ENCODE measurements at places on chromosomes 4 and X.

GRCh38 chrX:82125103-82125502, 923.2 kb downstream of the SH3BGRL start:
- no peak for DNase-seq

DNA sequence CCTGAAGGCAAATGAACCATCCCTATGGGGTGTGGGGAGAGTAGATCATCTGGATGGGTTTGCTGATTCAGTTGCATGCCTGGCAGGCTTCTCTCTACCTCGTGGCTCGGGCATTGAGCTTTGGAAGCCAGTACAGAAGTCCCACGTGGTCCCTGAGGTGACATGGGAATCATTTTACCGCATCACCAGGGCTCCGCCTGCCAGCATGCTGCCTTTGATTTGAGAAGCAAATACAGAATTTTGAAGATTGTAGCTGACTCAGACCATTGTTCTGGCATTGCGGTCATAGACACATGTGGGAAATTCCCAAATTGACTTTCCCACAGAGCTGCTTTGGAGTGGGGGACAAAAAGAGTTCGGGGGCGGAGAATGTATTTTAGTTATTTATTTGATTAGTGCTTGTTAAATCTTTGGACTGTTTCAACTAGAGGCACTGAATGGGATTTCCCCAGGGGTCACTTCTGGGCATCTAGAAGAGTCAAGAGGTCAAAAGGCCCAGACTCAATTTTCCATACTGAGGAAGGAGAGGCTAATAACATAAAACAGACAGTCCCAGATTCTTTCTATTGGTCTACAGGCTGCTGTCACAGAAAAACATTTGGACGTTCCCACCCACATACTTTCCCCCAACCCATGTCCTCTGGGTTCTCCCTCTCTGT, 79.3 kb downstream of the NHSL2 start:
- DNase-seq = no peak

GRCh38 chr4:183272384-183272783, 47.7 kb downstream of the CLDN22 start:
- no peak for DNase-seq

GRCh38 chr4:134885436-134885835, 683.8 kb upstream of the PABPC4L start:
- DNase-seq = no peak

DNA sequence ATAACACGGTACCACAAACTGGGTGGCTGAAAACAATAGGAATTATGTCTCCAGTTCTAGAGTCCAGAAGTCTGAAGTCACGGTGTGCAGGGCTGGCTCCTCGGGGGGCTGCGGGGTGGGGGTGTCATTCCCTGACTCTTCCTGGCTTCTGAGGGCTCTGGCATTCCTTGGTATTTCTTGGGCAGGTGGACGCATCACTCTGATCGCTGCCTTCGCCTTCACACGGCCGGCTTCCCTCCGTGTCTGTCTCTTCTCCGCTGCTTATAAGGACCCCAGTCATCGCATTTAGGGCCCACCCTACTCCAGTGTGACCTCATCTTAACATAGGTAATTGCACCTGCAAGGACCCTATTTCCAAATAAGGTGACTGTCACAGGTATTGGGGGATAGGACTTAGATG, 134.6 kb downstream of the CPZ start:
- no peak for DNase-seq

DNA sequence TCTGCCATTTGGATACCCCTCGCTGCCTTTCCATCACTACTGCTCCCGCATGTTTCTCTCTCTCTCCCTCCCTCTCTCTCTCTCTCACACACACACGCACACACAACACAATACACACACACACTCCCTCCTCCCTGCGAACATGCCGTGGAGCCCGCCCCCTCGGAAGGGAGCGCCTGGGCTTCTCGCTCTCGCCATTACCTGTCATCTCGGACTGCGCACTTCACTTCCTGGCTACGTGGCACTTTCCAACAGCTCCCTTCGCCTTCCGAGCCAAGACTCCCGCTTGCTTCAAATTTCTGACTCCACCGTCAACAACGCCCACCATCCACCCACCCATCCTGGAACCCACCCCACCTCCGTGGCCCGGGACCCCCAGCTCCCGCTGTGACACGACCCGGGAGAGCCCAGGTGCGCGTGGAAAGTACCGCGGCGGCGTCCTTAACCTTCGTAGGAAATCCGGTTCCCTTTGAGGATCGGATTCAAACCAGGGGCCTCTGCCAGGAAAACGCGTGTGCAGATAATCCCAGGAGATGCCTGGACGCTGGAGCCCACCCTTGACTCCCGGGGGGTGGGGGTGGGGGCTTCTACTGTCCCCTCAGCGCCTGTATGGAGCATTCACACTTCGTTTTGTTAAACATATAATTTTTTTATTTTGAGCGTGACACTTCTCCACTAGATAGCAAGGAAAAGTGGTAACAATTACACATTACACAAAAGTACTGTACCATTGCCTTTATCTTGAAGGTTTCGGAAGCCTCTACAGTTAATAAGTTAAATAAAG, 12.5 kb downstream of the ARX start:
- DNase-seq = no peak

GRCh38 chrX:9062641-9063040, 28.7 kb upstream of the FAM9B start:
- no peak for DNase-seq

GRCh38 chr4:17356926-17357325, 155.0 kb downstream of the QDPR start:
- no peak for DNase-seq

- no peak for DNase-seq
Observed at GRCh38 chrX:70774223-70774622, 134.3 kb downstream of the TEX11 start.

DNA sequence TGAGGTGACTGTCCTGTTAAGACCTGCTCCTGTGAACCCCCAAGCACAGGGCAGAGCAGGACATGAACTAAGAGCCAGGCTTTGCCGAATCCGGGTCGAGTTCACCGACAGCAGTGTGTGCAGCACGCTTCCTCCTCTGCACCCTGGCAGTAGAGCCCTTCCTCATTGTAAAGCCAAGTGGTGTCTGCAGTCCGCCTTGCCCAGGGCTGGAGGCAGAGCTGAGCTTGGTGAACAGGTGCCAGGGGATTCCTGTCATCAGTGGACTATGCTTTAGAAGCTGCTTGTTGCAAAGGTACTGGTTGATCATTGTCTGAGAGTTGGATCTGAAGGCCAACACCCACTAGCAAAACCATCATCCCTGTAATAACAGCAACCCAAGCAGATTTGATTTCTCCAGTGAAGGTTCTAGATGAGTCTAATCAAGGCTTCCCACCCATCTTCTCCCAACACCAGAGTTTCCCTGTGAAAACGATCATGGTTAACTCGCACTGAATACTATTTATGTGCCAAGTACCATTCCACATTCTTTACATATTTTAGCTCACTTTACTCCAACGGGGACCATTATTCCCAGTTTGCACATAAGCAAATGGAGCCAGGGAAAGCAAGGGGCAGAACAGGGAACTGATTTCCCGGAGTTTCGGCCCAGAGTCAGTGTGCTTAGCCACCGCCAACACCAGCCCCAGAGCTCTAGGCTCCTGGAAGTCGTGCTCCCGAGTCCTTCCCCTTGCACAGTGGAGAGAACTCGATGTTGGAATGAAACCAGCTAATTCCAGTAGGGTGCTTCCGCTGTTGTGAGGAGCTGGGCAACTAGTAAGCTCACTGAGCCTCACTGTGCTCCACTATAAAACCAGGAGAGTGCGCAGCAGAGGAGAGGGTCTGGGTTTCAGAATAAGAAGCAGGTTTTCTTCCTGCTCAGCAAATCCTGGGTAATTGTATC, 1.4 kb upstream of the SLC34A2 start:
- DNase-seq = no peak

- DNase-seq = no peak
Observed at GRCh38 chr4:81106150-81106549, 75.6 kb downstream of the BMP3 start.

GRCh38 chr4:123299212-123299691, 97.3 kb upstream of the SPRY1 start:
- DNase-seq = no peak

DNA sequence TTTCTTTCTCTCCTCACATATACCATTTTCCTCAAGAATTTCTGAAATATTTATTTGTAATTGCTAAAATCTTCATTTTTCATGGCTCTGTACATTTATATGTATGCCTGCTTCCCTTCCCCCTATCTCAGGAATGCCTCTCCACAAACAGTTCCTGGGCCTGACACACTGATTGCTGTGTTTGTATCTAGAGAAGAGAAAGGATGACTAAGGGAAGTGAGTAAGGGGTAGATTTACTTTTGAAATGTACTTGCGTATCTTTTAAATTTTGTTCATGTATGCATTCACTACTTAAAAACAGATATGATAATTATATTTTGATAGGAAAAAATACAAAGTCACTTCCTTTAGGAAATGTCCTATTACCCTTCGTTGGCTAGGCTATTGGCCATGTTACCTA, 790.8 kb downstream of the PCDH18 start:
- no peak for DNase-seq

- DNase-seq = no peak
Observed at GRCh38 chr4:143700416-143701352, at the start of gene FREM3. Gene FREM3, minus strand, starts transcription at chr4:143700675. Its CDS starts 0 bp downstream, at chr4:143700675.

GRCh38 chr4:156718226-156718625, 253.4 kb downstream of the PDGFC start:
- DNase-seq = no peak

DNA sequence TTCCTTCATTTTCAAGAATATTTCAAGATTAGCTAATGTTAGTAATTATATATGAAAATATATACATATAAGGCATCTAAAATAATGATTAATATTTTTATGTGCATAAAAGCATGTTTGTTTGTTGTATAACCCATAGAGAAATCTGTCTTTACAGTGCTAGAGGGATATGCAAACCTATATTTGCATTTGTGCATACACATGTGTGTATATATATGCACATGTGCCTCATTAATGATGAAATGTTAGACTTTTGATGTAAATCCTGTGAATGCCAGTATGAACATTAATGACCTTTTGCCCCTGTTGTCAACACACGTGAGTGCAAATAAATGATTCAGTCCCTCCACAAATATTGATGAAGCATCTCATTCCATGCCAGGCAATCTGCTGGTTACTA, 197.9 kb downstream of the ARHGAP10 start:
- DNase-seq = no peak

DNA sequence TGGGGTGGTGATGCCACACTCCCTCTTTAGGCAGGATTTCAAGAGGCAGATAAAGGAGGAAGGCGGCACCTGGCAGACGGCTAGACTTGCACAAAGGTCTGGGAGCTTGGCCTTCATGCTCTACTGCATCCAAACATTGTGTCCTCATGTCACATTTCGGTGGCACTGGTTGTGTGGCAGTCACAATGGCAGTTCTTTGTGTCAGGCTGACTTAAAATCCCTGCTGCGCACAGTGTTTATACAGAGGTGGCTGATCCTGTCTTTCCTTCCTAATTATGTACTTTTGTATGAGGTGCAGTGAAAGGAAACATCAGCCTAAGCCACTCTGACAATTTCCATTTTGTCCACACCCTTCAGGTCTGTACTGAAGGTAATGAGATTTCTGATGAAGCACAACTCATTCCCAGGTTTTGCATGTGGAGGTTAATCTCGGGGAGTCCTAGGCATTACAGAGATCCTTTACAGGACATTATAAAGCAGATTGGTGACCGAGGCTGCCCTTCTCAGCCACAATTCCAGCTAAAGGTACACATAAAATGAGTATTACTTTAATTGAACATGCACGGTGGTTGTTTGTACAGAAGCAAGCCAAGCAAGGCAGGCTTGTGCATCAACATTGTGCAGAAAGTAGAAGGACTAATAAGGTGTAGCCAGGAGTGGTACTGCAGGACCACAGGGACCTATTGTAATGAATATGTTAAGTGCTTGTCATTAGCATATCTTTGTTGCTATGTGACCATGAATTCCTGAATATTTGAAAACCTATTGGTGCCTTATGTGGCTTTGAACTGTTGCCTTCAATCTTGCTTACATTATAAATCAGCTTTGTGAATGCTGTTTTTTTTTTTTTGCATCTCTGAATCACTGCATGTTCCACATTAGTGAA, 147.6 kb downstream of the STK32B start:
- DNase-seq = no peak

DNA sequence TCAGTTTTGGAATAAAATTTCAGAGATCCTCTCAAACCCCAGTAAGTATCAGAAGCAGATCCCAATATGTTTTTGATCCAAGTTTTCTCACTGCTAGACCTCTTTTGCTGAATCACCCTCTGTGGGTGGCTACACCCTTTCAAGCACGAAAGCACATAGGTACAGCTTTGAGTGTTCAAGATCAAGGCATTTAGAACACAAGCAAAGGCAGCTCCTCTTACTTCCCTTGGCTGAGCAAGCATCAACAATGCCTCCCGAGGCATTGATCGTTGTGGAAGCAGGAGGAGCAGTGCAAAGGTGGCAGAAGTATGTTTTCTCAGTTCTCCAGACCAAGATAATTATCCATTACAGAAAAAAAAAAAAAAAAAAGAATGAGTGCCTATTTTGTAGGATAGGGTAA, 72.0 kb upstream of the TSPAN7 start:
- DNase-seq = no peak

DNA sequence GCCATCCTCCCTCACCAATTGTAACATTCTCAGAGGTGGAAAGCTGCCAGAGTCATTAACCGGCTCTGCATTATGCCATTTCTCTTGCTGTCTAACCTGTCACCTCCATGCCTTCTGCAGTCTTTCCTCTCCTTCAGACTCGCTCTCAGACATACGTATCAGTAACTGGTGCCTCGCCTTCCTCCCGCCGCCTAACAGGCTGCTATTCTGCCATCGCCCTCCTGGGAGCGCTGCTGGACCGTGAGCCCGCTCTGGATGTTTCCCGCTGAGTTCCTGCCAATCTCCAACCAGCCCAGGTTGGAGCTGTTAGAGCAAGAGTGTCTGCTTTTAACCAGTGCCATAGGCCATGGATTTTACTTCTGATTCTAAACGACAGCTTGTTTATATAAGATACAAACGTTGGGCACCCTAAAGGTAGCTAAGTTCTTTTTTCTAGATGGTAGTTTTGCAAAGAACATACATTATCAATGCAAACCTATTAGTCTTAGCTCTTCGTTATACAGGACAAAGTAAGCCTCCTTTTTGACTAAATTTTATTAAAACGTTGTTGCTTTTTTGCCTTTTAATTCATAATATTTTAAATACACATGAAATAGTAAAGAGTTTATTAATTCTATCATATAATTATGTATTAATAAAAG, 59.5 kb upstream of the NEIL3 start:
- peak; percentile 18 for DNase-seq

GRCh38 chr4:122017296-122017695, 65.4 kb upstream of the TRPC3 start:
- no peak for DNase-seq

DNA sequence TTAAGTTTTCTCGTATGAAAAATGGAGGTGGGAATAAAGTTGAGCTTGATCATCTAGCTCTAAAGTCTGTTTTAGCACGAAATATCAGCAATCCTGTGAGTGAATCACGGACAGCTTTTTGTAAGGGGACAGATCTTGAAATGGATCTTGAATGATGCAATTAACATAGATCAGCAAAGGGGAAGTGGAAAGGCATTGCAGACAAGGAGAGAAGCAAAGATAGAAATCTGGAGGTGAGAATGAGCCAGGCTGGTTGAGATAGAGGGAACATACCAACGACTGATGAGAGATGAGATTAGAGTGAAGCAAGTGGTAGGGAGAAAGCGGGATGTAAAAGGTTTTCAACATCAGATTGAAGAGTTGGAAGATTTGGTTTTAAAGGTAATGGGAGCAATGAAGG, 4.6 kb upstream of the DGKK start:
- no peak for DNase-seq
